ENCODE measurements at places on chromosomes 5 and 9.

- ATAC-seq, result no peak
Measured at GRCh38 chr5:14576206-14576605, 5.4 kb upstream of the OTULINL start.

GRCh38 chr5:127649018-127649439 is at the start of gene CTXN3:
TSS of gene CTXN3 (plus strand) at chr5:127649082. CDS start at chr5:127657522, 8,440 bp downstream.
- peak; percentile 69 for ATAC-seq

- no peak for ATAC-seq
Measured at GRCh38 chr5:140134277-140134935, 8.7 kb downstream of the IGIP start.

GRCh38 chr5:123039673-123040072 is 3.1 kb upstream of the PPIC start:
- no peak for ATAC-seq

DNA sequence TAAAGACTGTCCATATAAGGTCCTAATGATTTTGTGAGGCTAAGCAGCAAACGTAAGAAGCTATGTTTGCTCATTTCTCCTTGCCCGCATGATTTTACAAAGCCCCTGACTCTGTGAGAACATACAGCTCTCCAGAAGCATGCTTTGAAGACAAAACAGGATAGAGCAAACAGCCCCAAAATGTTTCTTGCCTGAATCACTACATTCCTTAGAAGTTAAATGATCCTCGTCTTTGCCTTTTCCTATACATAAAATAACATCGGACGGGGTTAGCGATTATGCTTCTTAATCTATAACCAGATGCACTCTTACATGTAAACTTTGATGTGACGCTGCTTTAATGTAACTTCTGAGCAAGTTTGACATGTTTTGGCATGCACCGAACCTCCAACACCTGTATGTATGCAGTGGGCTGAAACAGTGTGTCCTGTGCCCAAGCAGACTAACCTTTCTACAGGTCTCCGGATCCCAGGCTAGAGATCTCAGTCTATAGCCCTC is 353.7 kb downstream of the CETN3 start:
- no peak for ATAC-seq

DNA sequence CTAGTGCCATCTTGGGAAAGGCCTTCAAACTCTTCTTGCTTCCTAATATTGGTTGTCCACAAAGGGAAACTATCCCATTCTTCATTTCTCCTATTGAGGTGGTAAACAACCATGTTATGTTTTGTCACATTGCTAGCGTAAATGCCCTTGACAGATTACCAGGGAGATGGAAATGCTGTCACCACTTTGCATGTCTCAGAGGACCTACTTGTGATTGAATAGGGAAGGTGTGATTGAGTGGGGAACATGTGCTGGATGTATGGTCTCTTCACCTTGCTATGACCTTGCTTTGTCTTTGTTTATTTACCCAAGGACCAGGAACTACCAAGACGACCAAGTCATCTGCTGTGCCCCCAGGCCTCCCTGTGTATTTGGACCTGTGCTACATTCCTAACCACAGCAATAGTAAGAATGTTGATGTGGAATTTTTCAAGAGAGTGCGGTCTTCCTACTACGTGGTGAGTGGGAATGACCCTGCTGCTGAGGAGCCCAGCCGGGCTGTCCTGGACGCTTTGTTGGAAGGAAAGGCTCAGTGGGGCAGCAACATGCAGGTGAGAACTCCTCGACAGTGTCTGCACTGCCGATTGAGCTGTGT is 96.1 kb downstream of the MAP1B start:
- no peak for ATAC-seq

GRCh38 chr9:92480986-92481633 is 1.2 kb downstream of the ASPN start:
- ATAC-seq, result no peak

DNA sequence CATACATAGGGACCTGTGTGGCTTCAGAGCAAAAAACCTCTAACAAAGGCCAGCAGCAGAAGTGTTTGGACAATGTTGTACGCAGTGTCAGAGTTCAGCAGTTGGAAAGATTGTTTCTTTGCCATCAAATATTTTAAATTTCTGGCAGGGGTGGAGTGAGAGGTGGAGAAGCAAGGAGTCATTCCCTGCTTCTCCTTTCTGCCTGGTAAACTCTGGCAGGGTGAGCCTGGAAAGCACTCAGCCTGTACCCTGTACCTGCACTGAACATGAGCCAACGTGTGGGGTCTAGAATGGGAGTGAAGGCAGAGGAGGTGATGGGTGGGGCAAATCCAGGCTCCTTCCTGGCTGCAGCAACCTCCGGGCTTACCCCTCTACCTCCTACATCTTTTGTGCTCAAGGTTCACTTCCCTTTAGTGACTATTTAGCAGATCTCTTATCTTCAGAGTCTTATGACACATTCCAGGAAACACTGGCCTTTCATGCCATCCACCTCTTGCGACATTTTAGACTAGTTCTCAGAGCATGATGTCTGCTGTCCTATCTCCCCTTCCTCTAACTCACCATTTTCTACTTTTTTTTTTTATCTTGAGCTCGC is 445.0 kb upstream of the PIK3R1 start:
- ATAC-seq, result no peak

DNA sequence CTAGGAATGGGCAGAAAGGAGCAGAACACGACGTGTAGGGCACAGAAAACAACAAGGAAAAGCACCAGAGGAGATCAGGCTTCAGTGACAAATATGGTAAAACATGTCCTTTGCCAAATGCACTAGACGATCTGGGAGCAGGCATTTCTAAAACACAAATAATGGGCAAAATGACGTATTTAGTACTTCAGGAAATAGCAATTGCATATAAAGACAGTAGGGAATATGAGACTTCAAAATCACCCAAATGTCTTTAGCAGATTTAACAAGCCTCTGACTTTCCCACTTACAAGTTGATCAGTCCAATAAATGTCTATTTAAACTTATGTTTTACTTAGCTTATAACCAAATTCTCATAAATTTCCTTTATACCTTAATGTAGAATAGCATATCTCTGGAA is 969.6 kb upstream of the C9orf72 start:
- no peak for ATAC-seq

GRCh38 chr9:70658765-70659164 is 244.3 kb upstream of the KLF9 start:
- no peak for ATAC-seq

- peak; percentile 71 for ATAC-seq
Measured at GRCh38 chr5:112186401-112186990, 232.6 kb downstream of the EPB41L4A start.

DNA sequence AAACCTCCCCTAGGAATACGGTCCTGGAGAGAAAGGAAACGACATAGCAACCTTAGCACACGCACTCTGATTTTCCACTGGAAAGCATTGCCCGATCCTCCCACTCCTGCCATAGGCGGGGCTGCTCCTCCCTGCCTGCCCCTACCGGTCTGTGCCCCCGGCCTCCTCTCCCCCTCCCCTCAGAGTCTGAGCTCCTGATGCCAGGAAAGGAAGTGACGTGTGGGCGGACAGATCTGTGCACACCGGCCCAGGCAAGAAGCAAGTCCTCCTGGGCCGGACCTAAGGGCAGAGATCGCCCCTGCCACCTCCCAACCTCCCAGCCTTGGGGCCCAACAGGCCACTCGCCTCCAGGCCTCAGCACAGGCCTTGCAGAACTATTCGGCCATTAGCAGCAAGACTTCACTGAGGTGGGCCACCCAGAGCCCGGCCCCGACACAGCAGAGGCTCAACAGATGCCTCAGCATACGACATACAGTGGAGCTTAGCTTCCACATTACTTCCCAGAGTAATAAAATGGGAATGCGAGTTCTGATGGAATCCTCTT is 7.2 kb downstream of the NINJ1 start:
- ATAC-seq, result peak; percentile 14

- ATAC-seq, result no peak
Measured at GRCh38 chr9:23319092-23319491, 506.9 kb downstream of the ELAVL2 start.

- no peak for ATAC-seq
Measured at GRCh38 chr9:87226896-87227295, 270.8 kb upstream of the DAPK1 start.

DNA sequence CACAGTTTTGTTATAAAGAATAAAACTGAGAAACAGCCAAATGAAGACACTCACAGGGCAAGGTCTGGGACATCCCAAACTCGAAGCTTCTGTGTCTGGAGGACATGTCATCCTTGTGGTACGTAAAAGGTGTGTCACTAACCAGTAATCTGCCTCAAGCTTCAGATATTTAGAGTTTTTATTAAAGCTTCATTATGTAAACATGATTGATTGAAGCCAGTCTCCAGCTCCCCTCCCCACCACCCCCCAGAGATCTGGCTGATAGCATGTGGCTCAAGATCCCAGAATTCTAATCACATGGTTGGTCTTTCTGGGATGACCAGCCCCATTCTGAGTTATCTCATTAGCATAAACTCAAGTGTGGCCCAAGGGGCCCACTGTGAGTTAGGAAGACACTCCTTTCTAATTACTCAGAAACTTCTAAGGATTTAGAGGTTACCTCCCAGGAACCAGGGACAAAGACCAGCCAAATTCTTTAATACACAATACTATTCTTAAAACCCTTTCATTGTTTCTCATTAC is 31.4 kb upstream of the ERAP1 start:
- no peak for ATAC-seq

DNA sequence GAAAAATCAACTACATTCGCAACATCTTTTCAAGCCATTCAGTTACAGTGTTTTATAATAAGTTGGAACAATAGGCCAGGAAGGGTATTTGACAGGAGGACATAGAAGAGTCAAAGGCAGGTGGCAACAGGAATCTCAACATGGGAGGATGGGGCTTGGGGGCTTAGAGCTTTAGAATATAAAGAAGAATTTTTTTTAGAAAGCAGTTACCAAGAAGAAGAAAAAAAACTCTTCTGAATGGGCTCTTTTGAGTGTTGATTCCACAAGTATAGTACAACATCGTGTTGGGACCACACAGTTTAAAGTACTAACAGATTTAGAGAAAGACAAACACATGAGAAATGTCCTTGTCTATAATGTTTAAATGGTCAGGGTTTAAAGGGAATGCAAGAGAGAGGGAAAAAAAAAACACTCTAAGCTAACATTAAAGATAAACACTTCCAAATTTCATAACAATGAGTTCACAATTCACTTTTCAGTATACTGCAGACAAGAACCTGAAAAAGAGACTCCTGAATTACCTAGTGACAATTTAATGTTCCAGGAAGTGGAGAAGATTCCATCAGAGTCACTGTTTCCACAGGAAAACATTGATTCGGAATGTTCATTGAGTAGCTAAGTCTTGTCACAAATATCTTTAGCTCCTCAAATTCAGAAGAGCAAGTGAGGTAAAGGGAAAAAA is 282.3 kb downstream of the DEPDC1B start:
- no peak for ATAC-seq

GRCh38 chr5:5287419-5287818 is 135.1 kb upstream of the ICE1 start:
- no peak for ATAC-seq

DNA sequence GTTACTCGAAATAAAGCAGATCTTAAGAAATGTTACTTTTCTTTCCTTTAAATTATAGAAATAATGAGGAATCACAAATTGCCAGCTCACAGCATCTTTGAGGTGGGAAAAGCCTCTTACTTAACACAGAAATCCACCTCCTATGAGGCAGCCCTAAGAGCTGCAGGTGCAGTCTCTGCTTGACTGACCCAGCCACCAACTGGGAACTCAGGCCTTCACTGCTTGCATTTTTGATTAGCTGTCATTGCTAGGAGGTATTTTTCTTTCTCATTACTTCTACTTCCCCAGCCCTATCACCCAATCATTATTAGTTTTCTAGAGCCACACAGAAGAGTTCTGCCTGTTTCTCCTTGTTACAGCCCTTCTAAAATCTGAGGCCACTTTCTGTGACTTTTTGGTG is 416.5 kb upstream of the KLF4 start:
- ATAC-seq, result no peak

GRCh38 chr9:126549246-126550006 is 64.3 kb upstream of the LMX1B start:
- ATAC-seq, result no peak

DNA sequence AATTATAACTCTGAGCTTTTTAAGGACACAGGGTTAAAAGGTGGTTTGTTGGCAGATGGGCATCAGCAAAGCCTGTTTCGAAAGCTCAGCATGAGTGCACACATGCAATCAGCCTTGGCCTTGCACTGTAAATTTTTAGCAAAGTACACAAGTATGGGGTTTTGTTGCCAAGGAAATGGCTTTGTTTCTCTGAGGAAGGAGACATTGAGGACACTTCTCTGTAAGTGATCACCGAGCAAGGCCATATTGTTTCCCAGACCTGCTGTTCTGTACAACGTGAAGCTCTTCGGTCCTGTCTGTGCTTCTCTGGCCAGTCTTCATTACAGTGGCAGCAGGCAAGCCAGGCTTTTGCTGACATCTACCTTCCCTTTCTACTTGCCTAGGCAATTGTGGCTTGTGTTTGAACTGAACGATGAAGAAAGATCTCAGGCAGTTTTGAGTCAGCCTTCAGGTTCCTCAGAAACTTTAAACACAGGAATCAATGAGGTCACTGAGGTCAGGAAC is 27.9 kb upstream of the GLRX start:
- no peak for ATAC-seq

- peak; percentile 64 for ATAC-seq
Measured at GRCh38 chr5:122077366-122078115, 518 bp downstream of the LOX start.

- no peak for ATAC-seq
Measured at GRCh38 chr5:126455728-126456127, 32.5 kb downstream of the GRAMD2B start.

DNA sequence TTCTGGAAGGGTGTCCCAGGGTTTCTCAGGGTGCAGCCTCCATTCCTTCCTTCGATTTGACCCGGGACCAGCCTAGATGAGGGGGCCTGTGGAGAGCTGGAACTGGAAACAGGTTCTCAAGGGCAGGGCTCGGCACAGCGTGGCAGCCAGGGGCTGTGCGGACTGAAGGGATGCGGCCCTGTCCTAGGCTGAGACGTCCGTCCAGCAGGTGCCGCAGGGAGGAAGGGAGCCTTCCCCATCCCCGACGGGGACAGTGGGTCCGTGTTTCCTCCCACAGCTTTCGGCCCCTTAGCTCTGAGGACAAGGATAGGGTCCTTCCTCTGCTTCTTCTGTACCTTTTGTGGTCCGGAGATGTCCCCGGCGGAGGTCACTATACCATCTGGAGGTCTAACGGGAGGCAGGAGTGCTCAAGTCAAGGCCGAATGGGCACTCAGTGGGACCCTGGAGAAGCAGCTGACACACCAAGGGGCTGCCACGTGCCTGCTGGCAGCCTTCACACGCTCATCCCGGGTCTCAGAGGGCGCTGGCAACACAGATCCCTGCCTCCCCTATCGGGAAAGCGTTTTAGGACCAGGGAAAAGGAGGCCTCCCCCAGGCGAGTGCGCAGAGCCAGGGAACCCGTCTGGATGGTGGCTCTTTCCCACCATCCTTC is 49.9 kb downstream of the USP20 start:
- peak; percentile 2 for ATAC-seq

- no peak for ATAC-seq
Measured at GRCh38 chr9:27595733-27596132, 22.5 kb upstream of the C9orf72 start.

- ATAC-seq, result peak; percentile 70
Measured at GRCh38 chr9:126146254-126147145, 180.1 kb upstream of the MVB12B start.

GRCh38 chr5:135999406-136000139 is 29.2 kb upstream of the TGFBI start:
- peak; percentile 83 for ATAC-seq

GRCh38 chr5:74441616-74442015 is 198.9 kb downstream of the ENC1 start:
- ATAC-seq, result no peak

GRCh38 chr5:60677850-60678664 is 21.9 kb downstream of the DEPDC1B start:
- peak; percentile 78 for ATAC-seq
